ENCODE measurements at places on chromosomes 6 and 20.

- DNase-seq = no peak
These were observed 529.2 kb downstream of the HAO1 start for GRCh38 chr20:7411075-7411474.

DNA sequence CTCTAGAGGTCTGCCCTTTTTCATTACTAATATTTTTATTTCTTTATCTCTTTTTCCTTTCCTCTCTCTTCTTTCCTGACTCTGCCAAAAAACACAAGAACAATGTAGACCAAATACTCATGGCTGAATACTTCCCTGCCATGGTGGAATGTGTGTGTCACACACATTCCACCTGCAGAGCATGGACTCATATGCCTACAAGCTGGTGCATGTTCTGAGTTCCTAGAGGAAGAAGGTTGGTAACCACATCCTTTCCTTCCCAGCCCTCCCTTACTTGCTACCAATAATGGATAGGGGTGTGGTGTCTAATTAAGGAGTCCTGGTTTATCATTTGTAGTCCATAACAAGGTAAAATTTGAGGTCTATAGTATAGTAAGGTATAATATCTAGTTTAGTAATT, 15.2 kb upstream of the CST9L start:
- no peak for DNase-seq

DNA sequence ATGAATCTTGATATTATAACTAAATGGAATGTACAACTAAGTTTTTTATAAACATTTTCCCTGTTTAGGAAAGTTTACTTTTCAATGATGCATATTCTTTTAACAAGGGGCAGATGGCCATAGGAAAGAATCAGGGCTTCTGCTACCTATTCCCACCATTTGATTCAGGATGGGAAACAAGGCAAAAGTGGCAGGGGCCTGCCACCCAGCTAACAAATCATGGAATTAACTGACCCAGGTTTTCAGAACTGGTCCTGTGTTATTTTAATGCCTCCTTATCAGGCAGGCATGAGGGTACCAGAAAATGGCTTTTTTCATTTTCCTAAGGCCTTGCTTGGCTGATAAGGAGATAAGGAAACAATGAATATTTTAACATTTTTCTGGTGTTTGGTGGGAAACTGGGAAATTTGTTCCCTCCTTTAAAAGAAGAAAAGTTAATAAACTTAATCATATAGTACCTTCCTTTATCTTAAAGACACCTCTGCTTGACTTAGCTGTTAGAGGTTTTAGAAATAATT, 6.7 kb downstream of the POU3F2 start:
- DNase-seq = no peak

- DNase-seq = no peak
These were observed 17.9 kb downstream of the PNRC1 start for GRCh38 chr6:89098461-89098860.

DNA sequence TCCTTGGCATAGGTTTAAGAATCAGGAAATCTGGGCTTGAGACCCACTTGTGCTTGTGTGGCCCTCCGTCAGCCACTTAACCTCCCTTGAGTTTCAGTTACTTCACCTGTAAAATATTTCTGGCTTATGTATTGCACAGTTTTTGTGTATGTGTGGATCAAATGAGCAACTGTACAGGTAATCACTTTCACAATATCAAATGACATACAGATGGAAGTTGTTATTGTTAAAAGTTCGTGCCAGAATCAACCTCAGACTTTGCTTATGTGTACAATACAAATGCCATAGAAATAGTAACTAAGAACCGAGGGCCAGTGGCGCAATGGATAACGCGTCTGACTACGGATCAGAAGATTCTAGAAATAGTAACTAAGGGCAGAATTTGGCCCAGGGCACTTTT, 65.6 kb upstream of the KIF13A start:
- no peak for DNase-seq

GRCh38 chr6:110875548-110876169, 1.1 kb downstream of the AMD1 start:
- peak; percentile 6 for DNase-seq

GRCh38 chr20:50862546-50862945, 67.7 kb downstream of the BCAS4 start:
- no peak for DNase-seq

Data from retinal pigment epithelial cell (primary cell).